ENCODE measurements at places on chromosomes 11 and 22. TPM values are rescaled to one million over a fixed set of nuclear protein-coding genes. Genes with fewer than 3 reads are reported as not detected.
A peak's percentile ranks its signal among the peaks of the same experiment; 100 is the strongest.

The POU2AF3 gene
- total RNA-seq = 4.9 TPM

DNA sequence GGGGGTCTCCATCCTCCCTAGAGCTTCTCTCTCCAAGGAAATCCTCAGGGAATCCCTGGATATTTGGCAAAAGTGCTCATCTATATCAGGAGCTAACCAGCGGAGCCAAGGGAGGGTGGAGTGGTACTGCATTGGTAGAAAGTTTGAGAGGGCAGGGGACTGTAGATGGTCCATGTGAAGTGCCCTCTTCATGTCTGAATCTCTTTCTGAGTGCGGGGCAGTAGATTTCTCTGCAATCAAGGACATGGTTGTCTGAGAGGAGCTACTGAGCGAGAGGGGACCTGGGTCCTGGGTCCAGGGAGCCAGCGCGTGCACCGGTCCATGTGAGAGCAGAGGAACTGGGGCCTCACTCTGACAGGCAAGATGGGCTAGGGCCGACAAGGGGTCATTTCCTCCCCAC is 701 bp downstream of the DIXDC1 start:
- peak overlapping the region; percentile 90 for H3K27ac ChIP-seq
- no peak for DNase-seq
- H3K4me3 ChIP-seq = peak overlapping the region; percentile 85
- H3K4me1 ChIP-seq = peaks cover 73% of the 10 kb centered on the region

The FAM227A gene
- total RNA-seq = 1.5 TPM

DNA sequence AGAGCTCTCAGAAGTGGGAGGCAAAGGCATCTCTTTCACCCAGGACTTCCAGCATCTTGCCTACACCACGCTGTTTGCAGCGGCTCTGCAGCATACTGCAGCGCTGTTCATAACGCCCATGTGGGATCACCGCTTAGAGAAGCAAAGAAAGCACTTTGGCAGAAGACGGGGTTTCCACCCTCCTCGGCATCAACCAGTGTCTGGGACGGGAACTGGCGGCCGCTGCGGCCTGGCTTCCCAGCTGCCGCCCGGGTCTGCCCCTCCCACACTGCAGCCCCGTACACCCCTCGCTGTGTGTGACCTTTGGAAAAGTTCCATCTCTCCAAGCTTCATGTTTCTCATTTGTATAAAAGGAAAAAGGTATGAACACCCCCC is 545 bp upstream of the TIRAP start:
- peak; percentile 18 for DNase-seq
- peak overlapping the region; percentile 85 for H3K27ac ChIP-seq
- peaks cover 44% of the 10 kb centered on the region for H3K4me1 ChIP-seq
- H3K36me3 ChIP-seq = peaks cover 4% of the 10 kb centered on the region
- H3K27me3 ChIP-seq = no peaks in the 10 kb centered on the region
- H3K4me3 ChIP-seq = peak overlapping the region; percentile 87

DNA sequence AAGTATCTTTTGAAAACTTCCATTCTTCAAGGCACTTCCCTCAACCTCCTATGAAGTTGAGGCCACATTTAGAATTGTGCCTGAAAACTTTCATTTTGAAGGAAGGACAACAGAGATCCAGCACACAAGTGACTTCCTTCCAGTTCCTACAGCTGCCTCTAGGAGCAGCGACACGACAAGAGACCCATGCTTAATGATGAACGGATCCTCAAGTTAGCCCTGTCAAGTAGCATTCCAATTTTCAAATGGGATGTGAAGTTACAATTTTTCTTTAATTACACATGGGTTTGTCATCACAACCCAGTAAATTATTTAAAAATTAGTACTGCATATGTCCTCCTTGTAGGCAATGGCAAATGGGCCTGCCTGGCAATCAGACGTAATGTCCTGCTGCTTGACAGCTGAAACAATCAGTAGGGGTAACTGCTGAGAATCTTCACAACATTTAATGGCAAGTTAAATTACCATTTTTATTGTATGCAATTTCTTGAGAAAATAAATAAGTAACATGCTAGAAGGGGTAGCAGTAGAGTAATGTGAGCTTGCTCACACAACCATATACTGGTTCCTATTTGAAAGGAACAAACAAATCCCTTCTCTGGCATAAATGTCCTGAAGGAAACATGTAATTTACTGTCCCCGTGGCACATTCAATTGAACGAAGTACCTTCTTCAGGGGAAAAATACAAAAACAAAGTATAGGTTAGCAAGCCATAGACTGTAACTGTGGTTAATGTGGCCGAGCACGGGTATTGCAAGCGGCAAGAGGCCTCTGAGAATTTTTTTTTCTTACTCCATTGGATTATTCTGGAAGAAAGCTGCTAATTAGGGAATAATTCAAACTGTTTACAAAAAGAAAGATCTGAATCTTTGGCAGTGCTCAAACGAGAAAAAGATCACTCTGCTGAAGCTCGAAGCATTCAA is 288.3 kb downstream of the CADM1 start:
- DNase-seq = peak; percentile 16
- peaks cover 50% of the 10 kb centered on the region for H3K36me3 ChIP-seq
- no peaks in the 10 kb centered on the region for H3K4me1 ChIP-seq
- no peak overlapping the region for H3K27ac ChIP-seq

The TRPM5 gene
- not detected for total RNA-seq

GRCh38 chr22:43745411-43745770 is 66.7 kb downstream of the EFCAB6 start:
- H3K36me3 ChIP-seq = no peaks in the 10 kb centered on the region
- H3K4me1 ChIP-seq = no peaks in the 10 kb centered on the region
- H3K27ac ChIP-seq = no peak overlapping the region
- no peak for DNase-seq

DNA sequence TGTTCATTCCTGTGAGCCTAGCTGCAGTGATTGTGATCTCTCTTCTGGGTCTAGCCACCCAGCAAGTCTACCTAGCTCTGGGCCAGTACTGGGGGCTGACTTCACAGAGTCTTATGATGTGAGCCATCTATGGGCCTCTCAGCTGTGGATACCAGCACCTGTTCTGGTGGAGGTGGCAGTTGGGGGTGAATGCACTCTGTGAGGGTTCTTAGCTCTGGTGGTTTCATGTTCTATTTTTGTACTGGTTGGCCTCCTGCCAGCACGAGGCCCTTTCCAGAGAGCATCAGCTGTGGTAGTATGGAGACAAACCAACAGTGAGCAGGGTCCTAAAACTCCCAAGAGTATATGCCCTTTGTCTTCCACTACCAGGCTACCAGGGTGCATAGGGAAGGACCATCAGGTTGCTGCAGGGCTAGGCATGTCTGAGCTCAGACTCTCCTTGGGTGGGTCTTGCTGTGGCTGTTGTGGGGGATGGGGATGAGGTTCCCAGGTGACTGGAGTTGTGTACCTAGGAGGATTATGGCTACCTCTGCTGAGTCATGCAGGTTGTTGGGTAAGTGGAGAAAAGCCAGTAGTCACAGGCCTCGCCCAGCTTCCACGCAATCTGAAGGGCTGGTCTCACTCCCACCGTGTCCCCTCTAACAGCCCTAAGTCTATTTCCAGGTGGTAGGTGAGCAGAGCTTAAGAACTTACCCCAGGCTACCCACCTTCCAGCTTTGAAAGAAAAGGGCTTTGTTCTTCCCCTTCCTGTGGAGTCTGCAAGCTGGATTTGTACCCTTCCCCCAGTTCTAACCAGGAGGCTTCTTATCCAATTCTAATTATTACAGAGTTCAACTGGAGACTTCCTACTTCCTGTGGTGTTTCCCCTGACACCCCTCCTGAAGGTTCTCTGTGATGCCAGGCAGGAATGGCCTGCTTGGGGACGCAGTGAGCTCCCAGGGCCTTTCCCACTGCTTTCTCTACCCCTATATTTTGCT is 250.7 kb downstream of the LUZP2 start:
- DNase-seq = no peak
- no peaks in the 10 kb centered on the region for H3K27me3 ChIP-seq
- H3K27ac ChIP-seq = no peak overlapping the region
- no peaks in the 10 kb centered on the region for H3K4me1 ChIP-seq
- no peak overlapping the region for H3K4me3 ChIP-seq

The OR4D5 gene
- not detected for total RNA-seq

The OR52H1 gene
- total RNA-seq = not detected

DNA sequence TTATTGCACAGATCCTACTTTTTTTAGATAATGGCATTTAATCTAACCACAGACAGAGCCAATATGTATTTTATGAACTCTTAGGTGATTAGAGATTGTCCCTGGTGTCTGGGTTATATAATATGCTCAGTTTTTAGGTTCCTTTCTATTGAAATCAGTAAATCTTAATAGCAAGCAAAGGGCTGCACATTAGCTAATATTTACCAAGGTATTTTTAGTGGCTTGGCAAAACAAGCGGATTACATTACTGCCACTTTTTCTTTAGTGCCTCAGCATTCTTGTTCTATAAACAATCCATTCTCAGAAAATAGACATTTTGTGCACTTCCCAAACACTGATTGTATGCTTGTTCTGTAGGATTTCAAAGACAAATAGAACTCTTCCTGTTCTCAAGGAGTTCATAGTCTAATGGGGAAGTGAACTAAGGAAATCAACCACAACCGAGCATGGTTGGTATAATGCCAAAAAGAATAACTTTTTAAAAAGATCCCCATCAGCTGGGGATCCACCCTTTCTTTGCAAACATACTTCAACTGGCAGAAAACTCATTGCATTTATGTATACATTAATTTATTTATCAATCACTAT is 23.8 kb downstream of the KCNJ1 start:
- DNase-seq = no peak
- no peaks in the 10 kb centered on the region for H3K27me3 ChIP-seq
- H3K4me3 ChIP-seq = no peak overlapping the region

The TMEM132A gene
- total RNA-seq = 32.9 TPM

The C11orf87 gene
- total RNA-seq = not detected
